Activated naive CD8-positive, alpha-beta T cell treated with anti-CD3 and anti-CD28 coated beads for 36 hours (primary cell): ENCODE measurements at places on chromosomes 1 and 21.
A peak's percentile ranks its signal among the peaks of the same experiment; 100 is the strongest.

GRCh38 chr1:209886219-209886536 is 51.8 kb upstream of the SYT14 start:
- DNase-seq: no peak

- DNase-seq: no peak
These were observed 75.9 kb downstream of the IVNS1ABP start for GRCh38 chr1:185241127-185241526.

DNA sequence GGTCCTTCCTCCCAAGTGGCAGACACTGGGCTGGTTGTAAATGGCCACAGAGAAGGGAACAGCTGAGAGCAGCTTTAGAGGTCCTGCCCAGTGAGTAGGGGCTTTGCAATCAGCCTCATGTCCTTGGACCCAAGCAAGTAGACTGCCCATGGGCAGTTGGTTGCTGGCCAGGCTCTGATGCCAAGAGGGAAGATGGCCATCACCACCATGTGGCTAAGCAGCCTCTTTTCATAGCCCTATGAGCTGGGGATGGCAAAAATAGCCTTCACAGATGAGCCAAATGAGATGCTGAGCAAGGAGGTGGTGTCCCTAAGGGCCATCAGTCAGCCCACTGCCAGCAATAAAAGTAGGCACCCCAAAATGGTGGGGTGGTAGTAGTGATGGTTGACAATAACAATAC is 3.2 kb downstream of the DISP3 start:
- DNase-seq: no peak

GRCh38 chr1:45685308-45686014 is 872 bp downstream of the GPBP1L1 start:
- DNase-seq: no peak

DNA sequence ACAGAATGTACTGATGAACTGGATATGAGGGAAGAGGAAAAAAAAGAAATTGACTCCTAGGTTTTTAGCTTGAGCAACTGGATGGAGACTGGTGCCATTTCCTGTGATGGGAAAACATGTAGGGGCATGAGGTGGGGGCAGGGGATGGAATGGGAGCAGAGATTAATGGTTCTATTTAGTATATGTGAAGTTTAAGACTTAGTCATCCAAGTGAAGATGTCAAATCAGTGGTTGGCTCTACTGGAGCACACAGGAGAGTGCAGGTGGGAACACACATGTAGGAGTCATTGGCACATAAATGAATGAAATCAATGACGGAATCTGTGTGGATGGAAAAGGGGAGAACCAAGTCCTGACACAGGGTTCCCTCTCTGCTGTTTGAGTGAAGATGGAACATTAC is 224.4 kb upstream of the COA6 start:
- DNase-seq: no peak

DNA sequence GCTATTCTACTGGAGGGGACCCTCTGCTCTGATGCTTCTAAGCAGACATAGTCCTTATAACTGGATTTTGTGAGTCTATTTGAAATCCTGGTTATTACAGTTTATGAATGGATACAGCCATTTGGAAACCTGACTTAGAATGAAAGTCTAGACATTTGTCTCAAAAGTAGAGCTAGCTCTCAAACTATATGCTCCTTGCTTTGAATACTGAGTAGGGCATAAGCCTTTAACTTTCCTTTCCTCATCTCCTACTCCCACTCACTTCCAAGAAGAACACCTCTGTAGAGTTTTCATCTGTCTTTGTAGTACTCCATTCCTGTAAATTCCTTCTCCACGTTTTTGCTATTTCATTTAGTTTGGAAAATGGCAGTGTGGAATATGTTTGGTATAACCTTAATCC is 9.0 kb upstream of the ARID1A start:
- DNase-seq: no peak

- no peak for DNase-seq
These were observed 105.5 kb downstream of the HHAT start for GRCh38 chr1:210434223-210434622.

- DNase-seq: no peak
These were observed 124.5 kb upstream of the GALNT2 start for GRCh38 chr1:229942501-229942900.

DNA sequence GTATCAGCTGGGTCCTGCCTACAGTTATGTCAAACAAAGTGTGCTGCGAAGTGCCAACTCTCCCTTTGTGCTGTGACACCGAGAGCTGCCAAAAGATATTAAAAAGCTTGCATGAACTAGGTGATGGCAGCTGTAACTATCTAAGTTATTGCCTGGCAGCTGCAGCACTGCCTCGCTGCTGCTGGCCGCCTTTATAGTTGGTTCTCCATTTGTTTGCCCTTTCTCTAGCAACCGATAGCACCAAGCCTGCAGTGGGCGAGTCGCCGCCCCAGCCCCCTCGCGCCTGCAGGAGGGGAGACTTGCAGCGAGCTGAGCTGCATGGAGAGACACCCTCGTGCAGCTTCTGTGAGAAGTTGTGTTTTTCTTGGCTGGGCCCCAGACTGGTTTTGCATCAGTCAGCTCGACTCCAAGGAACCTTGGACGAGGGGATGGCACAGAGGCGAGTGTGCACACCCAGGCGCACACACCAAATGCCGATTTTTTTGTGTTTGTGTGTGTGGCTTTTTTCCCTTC is 330.6 kb downstream of the RPS6KC1 start:
- no peak for DNase-seq

GRCh38 chr1:12450090-12450755 is 167.8 kb downstream of the DHRS3 start:
- DNase-seq: peak; percentile 40

GRCh38 chr21:39923476-39923875 is 56.2 kb downstream of the PCP4 start:
- no peak for DNase-seq

GRCh38 chr1:7616953-7617352 is 154.1 kb upstream of the VAMP3 start:
- no peak for DNase-seq

- DNase-seq: no peak
These were observed 47.8 kb downstream of the ACTL8 start for GRCh38 chr1:17802945-17803344.

DNA sequence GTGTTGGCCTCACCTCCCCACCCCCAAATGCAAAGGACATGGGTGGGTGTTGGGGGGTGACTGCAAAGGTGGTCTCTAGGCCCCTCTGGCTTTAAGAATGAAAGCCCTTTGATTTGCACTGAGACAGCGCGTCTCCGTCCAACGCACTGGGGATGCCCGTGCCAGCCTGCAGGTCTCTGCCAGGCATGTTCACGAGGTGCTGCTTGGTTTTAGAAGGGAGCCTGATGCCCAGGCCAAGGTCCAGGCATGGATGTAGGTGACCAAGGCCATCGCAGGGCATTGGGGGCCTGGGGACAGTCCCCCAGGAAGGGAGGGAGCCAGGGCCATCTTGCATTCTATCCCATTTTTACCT is 363.6 kb upstream of the VAMP3 start:
- DNase-seq: no peak

GRCh38 chr1:246797597-246797996 is 73.4 kb downstream of the SCCPDH start:
- no peak for DNase-seq

DNA sequence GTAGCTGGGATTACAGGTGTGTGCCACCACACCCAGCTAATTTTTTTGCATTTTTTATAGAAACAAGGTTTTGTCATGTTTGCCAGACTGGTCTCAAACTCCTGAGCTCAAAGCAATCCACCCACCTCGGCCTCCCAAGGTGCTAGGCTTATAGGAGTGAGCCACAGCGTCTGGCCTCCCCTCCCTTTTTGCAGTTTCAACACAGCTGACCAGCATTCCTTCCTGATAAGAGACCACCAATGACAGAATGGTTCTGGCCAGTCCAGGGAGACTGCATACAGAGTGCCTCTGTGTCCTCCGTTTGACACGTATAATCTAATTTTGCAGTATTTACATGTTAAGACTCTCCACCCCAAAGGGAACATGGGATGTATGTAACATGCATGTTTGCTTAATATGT is 46.4 kb upstream of the CACHD1 start:
- no peak for DNase-seq

DNA sequence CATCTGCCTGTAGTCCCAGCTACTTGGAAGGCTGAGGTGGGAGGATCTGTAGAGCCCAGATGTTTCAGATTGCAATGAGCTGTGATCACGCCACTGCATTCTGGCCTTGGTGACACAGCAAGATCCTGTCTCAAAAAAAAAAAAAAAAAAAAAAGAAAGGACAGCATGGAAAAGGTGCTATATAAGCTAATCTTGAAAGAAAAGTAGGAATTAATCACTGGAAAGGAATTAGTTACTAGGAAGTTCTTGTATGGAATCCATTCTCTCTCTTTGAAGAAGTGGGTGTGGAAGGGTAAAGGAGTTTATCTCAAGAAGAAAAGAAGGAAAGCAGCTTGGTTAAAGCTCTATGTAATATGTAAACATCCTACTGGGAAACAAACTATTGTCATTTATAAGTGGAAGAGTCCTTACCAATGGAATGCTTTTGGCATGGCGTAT is 339.2 kb downstream of the DPYD start:
- no peak for DNase-seq

DNA sequence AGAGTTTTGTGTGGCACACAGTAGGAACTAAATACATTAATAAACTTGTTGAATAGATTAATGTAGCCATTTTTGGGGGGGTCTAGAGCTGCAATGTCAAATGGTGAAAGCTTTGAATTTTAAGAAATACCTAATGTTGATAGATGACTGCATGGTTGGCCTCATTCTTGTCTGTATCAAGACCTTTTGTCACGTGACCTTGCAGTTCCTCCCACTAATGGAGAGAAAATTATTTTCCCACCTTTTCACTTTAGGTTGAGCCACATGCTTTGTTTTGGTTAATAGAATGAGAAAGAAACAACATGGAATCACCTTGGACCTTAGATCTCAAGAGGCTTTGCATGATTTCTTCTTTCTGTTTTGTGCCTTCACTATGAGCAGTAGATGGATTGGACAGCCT is 223.6 kb upstream of the DEPDC1 start:
- no peak for DNase-seq

- DNase-seq: no peak
These were observed 1213.7 kb downstream of the KCNT2 start for GRCh38 chr1:195394567-195394966.

DNA sequence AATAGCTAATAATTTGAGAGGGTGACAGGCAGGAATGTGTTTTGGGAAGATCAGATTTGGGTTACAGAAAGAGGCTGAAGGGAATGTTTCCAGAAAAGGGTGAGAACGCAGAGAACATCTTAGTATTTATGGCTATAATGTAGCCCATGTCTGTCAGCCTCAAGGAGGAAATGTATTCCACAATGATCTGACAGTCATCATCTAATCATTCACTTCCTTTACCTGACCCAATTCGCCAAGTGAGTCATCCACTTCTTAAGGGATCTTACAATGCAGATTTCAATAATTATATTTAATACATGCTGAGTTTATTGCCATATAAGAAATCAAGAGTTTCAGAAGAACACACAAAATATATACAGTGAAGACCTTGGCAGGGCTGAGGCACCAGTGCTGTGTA is 10.8 kb downstream of the TRIM45 start:
- DNase-seq: no peak

DNA sequence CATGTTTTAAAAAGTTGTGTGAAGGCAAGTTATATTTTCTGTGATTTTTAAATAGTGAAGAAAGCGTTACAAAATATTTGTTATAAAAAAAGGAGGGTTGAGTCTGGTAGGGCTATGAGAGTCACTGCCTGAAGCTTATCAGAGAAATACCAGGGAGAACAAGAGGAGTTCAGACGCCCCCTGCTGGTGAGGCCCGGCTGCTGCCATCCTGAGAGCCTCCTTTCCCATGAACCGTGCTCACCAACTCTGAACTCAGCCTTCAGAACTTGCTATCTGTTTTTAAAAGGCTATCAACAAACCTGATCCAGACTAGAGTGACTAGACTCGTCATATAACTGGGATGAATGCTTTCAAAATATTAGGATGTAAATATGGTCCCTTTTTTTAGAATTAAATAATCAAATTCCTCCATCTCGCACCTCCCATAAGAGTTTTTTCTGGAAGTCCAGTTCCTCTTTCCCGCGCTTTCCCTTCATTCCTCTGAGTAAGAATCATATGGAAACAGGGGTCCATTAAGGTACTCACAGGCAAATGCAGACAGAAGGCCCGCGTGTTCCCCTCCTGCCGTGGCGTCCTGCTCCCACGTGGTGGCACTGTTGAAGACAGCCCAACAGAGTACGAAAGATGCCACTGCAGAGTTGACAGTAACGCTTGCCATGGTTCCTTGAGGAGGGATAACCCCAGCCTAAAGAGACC is 26.2 kb upstream of the SPATA6 start:
- peak; percentile 60 for DNase-seq

DNA sequence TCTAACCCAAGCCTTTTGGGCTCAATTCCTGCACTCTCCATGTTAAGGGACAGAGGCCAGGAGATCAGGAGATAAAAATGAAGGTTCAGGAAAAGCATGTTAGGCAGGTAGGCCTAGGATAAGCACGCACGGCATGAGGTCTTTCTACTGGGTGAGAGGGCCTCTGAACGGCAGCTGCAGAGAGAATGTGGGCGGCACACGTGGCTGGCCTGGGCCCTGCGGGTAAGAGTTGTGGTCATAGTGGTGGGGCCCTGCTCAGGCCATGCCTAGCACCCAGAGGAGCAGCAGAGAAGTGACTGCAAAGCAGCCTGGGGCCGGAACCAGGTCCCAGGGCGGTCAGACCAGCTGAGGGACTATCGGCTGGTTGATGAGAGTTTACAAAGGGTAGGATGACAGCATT is 7.5 kb upstream of the FOXO6 start:
- DNase-seq: no peak

DNA sequence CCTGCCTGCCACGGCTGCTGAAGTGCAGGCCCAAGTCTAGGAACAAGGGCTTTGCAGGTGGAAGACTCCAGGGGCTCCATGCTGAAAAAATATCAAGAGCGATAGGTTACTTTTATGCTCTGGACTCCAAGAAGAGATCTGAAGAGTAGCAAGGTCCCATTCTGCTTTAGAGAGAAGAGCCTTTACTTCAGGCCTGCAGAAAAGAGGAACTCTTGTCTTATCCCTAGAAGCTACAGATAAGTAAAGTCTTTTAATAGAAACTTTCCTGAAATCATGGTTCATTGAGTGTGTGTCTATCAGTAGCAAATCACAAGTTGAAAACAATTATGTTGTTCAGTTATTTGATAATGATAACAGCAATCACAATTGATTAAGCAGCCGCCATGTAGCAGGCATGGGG is 113.3 kb downstream of the TNR start:
- DNase-seq: no peak

- no peak for DNase-seq
These were observed 55.9 kb downstream of the DISP3 start for GRCh38 chr1:11534846-11535245.

GRCh38 chr1:22889213-22889827 is 83.3 kb downstream of the LACTBL1 start:
- DNase-seq: no peak

- DNase-seq: peak; percentile 21
These were observed 27.3 kb downstream of the KIAA2013 start for GRCh38 chr1:11898831-11899467.
